ENCODE measurements at places on chromosomes 7 and 10.

- DNase-seq = peak; percentile 53
Observed at GRCh38 chr10:103765168-103765567, 90.2 kb downstream of the SH3PXD2A start.

- no peak for DNase-seq
Observed at GRCh38 chr10:51892965-51893658, 193.7 kb upstream of the CSTF2T start.

DNA sequence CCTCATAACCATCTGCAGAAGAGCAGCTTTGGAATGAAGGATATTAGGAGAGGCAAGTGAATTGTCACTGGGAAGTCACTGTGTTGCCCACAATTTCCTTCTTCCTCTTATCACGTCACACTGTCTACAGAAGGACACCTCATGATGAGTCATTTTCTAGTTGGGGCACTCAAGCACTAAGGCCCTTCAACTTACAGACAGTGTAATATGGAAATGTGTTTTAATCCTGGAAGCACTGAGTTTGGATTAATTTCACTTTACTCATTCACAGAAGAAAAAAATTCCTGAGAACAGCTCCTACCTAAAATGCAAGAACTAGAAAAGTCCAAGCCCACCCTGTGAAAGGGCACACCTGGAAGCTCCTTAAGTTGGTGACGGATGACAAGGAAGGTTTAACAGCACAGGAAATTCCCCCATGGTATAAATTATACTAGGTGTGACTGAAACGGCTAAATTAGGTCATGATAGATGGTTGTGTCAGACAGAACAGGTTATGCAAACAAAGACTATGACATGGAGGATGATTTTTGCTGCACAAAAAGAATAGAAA, 56.6 kb downstream of the PARD3 start:
- DNase-seq = peak; percentile 74

DNA sequence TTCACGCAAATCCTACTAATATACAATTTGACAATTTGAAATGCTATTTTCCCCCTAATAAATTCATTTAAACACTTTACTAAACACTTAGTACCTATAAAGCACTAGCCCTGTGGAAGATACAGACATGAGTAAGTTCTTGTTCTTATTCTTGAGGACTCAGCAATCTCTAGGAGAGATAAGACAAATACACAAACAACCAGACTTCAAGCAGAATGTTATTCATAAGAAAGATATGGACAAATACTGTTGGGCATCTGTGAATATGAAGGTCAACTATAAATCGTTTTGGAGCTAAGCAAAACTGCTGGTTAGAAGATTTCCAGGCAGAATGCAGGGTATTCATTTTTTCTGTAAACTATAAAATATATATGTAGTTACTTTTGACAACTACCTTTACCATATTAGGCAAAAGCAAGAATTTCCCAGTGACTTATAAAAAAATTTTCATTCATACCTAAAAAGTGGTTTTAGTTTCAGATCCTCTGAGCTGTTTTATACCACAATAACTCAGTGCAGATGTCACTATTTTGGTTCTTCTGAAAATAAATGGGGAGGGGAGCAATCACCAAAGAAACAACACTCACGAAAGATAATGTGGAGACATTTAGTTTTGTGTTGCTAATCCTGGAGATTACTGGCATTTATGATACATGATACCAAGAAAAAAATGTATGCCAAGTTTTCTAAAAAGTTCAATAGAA, 3.8 kb downstream of the VPS41 start:
- DNase-seq = peak; percentile 13

GRCh38 chr10:119805702-119806230, 66.9 kb downstream of the MCMBP start:
- DNase-seq = no peak

GRCh38 chr10:29212597-29212996, 76.3 kb upstream of the LYZL1 start:
- DNase-seq = no peak

GRCh38 chr7:123643495-123644441, 11.9 kb upstream of the LMOD2 start:
- DNase-seq = no peak
